ENCODE measurements at places on chromosomes 11 and 22.

GRCh38 chr11:2409126-2409525 lies 8.6 kb downstream of the TSSC4 start:
- DNase-seq = no peak

GRCh38 chr11:12827929-12828812 lies 153.9 kb downstream of the TEAD1 start:
- DNase-seq = peak; percentile 93

DNA sequence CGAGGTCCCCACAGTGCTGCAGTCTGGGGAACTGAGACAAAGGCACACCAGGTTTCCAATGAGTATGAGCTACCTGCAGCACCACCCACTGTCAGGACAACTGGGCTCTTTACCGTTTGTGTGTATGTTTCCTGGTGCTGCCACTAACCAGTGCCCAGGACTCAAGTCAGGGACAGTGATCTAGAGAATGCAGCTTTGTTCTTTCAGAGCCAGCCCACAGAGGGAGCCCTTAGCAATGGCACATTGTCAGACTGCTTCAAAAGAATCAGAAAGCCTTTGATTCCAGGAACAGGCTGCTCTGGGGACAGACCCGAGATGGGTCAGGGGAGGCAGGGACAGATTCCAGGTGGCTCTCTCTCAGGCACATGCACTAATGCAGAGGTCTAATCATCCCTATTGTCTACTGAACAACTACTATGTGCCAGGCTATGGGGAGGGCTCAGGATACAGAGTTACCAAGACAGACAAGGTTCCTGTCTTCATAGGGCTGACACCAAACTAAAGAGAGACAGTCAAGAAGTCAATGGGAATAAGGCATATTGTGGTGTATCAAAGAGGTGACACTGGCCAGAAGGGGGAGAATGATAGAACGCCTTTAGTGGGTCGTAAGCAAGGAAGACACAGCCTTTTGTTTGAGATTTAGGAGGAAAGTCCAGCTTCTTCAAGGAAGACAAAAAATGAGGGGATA lies 103.7 kb downstream of the VPREB1 start:
- DNase-seq = peak; percentile 25

DNA sequence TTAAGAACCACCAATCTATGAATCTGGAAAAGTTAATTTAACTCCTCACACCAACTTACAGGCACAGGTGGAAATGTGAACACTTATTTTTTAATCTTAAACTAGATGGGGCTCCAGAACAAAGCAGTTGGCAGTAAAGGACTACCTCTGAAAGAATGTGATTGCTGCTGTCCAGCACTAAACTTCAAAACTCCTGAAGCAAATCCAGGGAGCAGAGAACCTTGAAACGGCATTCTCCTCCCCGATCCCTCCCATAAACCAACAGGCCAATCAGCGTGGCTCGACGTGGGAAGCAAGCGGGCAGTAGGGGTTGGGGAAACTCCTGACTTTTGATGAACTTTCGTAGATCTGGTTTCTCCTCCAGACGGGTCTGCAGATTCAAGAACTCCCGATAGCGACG lies 5.0 kb downstream of the SNX19 start:
- DNase-seq = no peak

DNA sequence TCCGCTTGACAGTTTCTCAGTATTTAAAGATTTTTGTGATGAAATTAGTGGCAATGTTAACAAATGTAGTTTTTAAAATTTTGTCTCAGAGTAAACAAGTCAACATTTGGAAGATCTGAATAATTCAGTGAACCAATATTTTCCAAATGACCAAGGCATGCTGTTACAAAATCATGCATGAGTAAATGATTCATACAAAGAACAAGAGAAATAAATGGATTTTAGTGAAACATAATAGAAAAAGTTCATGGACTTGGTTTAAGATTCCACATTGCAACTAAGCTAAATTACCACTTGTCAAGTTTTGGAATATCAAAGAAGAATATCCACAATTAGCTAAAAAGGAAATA lies 125.7 kb upstream of the SNX19 start:
- DNase-seq = no peak

DNA sequence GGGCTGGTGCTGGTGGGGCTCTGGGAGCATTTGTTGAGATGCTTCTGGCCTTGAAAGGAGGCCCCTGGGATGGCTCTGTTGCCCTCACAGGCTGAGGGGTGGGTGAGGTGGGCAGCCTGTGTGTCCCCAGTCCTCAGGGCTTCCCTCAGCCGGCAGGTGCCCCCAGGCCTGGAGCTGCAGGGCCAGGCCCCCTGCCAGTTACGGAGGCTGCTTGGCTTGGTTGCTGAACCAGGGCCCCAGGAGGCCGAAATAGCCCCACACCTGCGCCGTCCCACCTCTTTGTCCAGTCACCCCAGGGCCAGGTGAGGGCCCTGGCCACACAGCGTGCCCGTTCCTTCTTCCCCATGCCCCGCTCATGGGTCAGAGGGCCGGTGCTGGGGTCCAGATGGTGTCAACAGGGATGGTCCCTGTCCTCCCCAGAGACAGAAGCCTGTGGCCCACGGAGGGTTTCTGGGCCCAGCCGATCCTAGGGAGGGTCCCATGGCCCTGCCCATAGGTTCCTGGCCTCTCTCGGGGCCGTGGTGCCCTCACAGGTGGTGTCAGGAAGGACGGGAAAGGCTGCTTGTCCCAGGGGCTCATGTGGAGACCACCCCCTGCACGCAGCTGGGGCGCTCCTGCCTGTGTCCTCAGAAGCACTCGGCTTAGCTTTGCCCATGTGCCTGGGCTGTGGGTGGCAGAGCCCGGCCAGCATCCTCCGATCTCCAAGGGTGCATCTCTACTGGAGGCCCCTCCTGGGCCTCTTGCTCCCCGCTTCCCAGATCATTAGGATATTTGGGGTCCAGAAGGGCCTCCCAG lies 9.2 kb upstream of the TSSC4 start:
- no peak for DNase-seq

DNA sequence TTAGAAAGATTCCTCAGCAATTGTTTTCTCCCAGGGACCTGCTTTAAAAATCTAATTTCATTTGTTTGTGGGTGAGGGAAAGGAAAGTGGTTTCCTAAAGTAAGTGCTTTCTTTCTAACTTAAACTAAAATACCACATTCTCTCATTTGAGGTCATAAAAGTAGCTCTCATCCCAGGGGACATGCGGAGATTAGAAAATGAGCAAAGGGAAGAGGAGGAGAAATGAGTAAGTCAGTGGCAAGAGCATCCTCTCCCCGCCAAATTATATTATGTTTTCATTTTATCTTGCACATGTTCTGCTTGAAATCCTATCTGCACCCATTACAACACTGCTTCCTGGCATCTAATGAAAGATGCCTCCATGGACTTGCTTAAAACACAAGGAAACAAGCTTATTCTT lies 191.4 kb downstream of the ARHGAP42 start:
- DNase-seq = no peak

DNA sequence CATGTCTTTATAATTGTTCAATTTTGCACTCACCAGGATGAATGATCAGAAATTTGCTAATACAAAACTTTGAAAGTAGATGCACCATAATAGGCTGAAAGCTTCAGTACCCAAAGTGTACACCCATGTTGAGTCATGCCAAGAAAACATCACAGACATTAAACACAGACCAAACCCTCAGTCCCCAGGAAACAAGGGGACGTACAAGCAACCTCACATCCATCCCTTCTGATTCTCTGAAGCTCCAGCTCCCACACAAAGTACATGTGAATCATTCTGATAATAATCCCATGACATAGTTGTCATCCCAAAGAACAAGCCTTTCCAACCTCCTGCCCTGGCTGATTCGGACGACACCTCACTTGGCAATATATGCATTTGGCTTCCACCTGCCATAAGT lies 183.8 kb downstream of the SNX19 start:
- no peak for DNase-seq

DNA sequence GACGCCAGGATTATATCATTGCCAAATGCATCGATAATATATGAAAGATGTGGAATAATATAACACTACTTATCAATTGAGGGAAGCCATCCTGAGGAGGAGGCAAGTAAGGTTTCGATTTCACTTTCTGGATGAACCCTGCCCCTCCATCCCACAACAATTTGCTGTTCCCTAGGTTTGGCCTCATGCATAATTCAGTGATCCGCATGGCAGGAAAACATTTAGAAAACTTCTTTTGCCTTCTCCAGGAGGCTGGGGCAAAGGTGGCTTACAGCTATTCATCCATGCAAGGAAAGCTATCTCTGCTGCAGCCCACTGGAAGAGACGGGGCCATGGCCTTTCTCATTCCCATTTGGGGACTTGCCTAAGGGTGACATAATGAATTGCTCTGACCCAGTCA lies 489.4 kb upstream of the CADM1 start:
- no peak for DNase-seq

DNA sequence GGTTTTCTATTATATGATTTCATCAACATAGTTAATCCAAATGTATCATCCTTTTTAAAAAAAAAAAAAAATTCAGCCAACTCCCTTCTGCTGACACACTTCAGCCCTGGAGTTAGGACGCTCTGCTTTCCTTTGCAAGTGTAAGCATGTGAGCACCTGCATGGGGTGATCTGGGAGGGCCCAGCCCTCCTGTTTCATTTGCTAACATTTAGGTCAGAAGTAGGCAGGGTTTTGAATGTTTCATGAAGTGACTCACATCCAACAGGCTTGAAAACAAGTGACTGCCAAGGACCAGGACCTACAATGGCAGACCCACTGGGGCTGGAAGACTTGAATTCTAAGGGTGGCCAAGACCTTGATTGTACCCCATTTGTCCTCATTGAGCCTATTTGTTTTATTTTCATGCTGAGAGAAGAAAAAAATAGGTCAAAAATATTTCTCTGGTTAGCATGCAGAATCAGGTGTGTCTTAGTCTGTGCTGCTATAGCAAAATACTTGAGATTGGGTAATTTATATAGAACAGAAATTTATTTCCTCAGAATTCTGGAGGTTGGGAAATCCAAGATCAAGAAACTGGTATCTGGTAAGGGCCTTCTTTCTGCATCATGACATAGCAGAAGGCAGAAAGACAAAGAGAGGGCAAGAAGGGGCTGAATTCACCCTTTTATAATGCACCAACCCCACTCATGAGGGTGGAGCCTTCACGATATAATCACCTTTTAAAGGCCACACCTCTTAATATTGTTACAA lies 137.6 kb downstream of the CD44 start:
- DNase-seq = peak; percentile 16

GRCh38 chr22:45099961-45100360 lies 63.8 kb upstream of the NUP50 start:
- DNase-seq = no peak

DNA sequence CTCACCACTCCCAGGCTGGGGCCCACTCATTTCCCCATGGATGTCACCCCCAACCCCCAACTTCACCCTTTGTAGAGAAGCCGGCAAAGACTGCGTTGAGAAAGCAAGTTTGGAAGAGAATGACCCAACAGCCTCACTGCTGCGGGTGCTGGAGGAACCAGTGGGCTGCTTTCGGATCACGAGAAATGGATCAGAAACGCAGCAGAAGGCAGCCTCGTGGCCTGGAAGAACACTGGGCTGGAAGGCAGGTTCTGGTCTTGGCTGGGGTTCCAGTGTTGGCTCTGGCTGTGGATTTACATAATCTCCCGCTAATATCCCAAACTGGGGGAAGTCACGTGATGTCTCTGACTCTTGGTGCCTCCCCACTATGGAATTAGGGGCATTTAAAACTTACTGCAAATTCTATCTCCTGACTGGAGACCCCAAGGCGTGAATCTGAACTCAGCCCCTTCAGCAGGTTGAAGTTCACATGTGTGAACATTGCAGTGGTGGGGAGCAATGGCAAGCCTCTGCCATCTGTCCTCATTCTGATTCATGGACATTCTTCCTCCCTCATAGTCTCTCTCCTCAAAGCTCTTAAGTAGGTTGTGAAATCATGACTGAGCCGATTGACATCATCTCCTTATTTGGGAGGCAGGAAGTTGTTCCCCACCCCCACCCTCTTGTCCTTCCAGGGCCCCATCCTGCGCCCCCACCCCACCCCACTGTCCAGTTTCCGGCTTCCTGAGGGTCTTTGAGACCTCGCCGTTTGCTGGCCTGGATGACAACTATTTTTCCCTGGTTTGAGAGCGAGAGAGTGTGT lies 37.0 kb upstream of the TIMP3 start:
- DNase-seq = no peak

DNA sequence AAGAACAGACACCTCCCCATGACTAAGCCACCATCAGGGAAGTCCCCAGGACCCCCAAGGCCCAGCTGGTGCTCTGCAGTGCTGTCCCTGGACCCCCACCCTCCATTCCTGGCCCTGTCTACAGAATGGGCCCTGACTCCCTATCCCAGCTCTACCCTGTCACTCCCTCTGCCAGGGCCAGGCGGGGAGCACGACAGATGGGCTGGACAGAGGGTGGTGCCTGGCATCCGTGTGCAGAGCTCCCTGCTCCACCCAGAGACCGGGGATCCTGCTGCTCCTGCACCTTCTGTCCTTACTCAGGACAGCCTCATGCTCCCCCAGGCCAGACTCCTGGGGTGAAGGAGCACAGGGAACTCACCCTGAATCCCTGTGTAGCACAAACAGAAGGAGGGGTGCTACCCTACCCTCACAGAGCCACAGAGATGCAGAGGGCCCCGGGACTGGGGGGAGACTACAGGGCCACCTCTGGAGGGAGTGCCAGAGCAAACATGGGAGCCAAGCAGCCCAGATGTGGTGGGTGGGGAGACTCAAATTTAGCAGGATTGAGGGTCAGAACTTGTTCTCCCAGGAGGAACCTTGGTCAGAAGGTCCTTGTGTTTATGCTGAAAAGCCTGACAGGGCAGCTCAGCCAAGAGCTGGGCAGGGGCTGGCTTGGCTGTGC lies 2.0 kb downstream of the ARVCF start:
- DNase-seq = no peak

- DNase-seq = no peak
Measured at GRCh38 chr11:113247966-113248365, 66.4 kb upstream of the TTC12 start.

GRCh38 chr11:69183613-69184012 lies 27.9 kb downstream of the SMIM38 start:
- DNase-seq = no peak

Measured in DMS153 (cell line).